ENCODE measurements at places on chromosomes 11 and 22. TPM values are rescaled to one million over a fixed set of nuclear protein-coding genes. Genes with fewer than 3 reads are reported as not detected.

DNA sequence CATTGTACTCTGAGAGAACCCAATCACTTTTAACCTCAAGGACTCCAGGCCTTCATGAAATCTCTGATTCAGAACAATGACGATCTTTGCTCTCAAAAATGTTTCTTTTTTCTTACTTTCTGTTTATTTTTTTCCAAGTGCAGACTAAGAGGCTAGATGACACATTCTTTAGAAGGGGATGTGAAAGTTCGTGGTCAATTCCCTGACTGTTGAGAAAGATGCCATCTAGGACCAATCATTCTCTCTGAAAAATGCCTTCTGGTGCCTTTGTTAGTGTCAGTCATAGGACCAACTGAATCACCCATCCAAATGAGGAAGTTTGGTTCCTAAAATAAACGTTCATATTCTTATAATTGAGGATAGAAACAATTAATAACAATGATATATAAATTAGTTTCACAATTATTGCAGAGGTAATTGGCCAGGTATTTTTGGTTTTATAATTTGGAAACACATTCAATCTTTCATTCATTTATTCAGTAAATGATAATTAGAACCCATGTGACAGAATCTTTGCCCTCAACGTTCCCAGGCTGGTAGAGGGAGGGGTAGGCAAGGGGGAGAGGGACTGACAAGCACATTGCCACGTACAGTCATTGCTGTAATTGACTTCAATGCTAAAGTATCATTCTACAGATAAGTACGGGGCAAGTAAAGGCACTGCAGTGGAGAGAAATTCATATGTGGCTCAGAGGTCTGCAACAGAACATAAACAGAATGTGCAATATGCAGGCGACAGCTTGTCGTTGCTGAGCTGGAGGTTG is 333.4 kb upstream of the MPPED2 start:
- no peak for DNase-seq

The GSTT2B gene
- 2.1 TPM for total RNA-seq

GRCh38 chr22:42928969-42929837 is 72.1 kb upstream of the ARFGAP3 start:
- DNase-seq: no peak

DNA sequence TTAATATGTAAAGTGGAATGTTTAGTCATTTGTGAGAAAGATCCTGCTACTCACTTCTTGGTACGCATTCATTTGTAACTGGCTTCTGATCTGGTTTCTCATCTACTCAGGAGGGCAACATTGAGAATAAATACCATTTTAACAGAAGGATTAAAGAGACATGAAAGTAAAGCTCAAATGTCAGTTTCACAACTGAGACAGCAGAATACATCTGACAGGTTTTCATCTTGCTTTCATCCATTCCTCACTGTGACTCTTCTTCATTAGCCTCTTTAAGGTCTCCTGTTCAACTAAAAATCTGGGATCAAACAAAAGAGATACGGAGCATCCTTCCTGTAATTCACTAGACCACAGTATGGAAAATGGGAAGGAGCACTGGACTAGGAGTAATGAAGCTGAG is 31.4 kb upstream of the CCDC89 start:
- no peak for DNase-seq

The SLC1A2 gene
- 2.4 TPM for total RNA-seq

The BTBD18 gene
- not detected for total RNA-seq

- no peak for DNase-seq
Observed at GRCh38 chr11:65448418-65449105, 26.0 kb downstream of the NEAT1 start.

DNA sequence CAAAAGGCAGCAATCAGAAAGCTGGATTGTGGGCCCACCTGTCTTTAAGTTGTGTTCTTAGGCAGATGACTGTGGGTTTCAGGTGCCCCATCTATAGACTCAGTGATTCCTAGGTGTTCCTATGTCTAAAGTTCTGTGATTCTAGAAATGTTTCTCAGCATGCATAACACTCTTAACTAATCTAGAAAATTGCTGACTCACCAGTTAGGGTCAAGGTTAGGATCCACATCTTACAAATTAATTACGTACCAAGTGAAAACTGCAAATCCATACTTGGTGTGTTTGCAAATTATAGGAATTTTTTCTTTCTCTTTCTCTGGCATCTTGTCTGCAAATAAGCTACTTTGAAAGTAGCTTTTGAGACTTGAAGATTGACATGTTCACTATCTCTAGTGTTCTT is 7.7 kb downstream of the CECR2 start:
- no peak for DNase-seq

The TRIM48 gene
- total RNA-seq: not detected

DNA sequence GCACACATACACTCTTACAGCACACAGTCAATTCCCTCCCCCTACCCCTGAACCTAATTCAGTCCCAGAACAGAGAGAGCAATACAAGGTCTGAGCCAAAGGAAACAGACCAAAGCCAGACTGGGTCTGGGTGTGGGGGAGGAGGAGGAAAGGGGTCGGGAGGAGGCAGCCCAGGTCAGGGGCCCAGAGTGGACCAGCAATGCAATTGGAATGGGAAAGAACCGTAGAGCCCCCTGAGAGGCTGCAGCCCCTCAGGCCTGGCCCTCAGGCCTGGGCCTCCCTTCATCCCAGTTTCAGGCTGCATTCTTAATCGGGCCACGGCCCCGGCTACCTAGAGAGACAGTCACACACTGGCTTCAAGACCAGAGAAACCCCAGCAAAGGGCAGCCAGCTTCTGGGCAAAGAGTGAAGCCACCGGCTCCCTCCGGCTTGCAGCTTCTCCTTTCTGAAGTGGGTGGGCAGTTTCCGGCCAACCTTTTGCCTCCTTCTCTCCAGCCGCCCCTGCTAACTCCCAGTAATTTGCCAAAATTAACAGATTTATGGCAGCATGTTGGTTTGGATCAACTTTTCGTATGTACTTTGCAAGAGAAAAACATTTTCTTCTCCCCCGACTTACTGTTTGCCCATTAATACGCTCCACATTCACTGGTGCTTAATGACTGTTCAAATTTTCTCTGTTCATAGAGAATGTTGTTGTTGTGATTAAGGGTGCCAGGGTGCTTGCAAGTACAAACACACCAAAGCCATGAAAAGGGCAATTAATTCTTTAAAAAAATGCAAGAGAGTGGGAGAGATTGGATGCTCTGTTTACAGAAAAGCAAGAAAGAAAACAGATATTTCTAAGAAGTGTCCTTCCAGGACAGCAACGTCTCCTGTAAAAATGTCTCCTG is 488.3 kb downstream of the MN1 start:
- DNase-seq: peak; percentile 20

The GAB4 gene
- total RNA-seq: not detected

The MGAT3 gene
- total RNA-seq: 20.3 TPM

DNA sequence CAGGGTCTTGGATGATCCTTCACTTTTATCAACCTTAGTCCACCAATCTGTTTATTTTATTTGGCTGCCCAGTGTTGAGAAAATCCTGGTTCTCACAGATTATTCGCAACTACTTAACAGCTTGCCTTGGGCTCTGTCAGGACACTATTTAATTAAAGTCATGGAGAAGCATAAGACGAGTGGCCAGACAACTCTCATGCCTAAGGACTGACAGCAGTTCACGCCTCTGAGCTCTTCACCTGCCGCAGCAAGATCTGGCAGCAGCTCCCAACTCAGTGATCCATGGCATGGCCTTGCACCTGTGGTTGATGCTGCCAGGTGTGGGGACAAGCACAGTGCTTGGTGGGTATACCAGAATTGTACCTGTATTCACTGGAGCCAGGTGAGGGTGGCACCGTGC is 37.8 kb downstream of the HIRA start:
- DNase-seq: no peak

The CACNA1I gene
- 0.07 TPM for total RNA-seq

DNA sequence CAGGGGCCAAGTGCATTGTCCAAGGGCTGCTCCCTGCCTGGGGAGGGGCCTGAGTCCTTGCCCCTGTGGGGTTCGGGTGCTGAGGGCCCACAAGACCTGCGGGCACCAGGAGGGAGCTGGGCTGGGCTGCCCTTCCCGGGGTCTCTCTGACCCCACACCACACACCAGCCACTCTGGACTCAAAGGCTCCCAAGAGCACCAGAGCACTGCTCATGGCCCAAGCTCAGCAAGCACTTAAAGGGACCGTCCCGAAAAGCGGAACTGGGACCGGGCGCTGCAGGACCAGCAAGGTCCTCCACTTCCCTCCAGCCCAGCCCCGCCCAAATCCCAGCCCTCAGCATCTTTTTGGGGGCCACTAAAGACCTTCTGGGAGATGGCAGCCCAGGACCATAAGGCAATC is 5.3 kb downstream of the LSP1 start:
- DNase-seq: no peak

DNA sequence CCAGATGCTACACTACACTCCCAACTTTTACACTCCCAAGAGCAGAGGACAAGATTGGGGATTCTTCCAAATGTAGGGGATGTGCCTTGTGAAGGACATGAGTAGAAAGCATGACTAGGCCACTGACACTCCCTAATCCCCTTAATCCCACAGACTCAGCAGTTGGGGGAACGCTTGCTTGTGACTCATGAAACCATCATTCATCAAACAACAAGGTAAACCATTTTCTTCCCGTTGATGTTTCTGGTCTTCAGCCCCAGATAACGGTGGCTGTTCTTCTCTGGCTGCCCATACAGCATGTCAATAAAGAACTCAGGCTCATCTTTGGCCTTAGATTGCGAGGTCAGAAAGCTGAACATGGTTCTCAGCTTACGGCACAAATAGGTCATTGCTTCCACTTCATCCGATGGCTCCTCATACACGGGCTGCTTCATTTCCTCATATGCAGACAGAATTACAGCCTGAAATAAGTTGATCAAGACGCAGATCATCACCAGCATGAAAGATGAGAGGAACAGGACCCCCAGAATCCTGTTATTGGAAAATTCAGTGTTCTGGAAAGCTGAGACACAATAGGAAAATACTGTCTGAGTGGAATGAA is 6.4 kb upstream of the CDPF1 start:
- DNase-seq: no peak

The SLC25A45 gene
- total RNA-seq: 1.5 TPM

- DNase-seq: no peak
Observed at GRCh38 chr11:16926883-16927626, 87.2 kb downstream of the PLEKHA7 start.

- DNase-seq: no peak
Observed at GRCh38 chr22:45562537-45563361, 60.1 kb downstream of the FBLN1 start.

DNA sequence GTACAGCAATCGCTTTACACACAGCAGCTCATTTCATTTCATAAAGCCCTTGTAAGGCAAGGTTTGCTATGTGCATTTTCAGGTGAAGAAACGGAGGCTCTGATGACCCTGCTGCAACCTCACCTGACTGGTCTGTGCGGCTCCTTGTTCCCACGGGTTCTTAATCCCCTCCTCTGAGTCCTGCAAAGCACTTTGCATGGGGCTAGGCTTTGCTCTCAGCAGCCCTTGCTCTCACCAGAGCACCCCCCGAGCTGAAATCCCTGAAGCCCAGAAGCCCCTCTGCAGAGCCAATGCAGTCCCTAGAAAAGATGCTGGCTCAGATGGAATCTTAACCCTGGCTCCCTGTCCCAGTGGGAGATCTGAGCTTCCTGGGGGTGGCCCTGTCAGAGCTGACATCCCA is 11.0 kb upstream of the APOL6 start:
- no peak for DNase-seq

The ARHGAP32 gene
- 40.3 TPM for total RNA-seq

The CATSPERZ gene
- not detected for total RNA-seq

DNA sequence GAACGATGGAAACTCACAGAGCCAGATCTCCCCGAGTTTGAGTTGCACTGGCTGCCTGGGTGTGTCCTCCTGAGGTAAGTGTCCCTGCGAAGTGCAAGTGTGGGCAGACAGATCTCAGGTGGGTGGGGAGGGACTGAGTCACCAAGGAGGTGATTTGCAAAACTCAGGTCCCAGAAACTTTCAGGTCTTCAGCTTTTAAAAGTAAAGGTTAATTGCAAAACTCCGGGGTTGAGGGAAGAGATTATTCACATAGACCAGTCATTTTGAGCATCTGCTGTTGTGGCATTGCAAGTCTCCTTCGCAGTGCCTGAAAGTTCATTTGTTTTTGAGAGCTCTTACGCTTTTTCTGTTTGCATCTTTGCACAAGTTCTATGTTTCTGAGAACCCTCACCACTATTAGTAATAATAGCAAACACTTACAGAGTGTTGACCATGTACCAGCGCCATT is 7.1 kb downstream of the CD44 start:
- DNase-seq: no peak

DNA sequence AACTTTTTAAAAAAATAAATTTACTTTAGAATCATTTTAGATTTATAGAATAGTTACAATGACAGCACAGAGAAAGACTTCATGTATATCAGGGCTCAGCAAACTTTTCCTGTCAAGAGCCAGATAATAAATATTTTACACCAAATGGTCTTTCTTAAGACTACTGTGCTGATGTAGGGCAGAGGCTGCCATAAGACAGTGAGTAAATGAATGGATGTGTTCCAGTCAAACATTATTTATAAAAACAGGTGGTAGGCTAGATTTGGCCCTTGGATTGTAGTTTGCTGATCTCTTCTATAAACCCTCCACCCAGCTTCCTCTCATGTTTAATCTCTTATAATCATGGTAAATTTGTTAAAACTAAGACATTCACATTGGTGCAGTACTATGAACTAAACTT is 33.0 kb downstream of the CECR2 start:
- no peak for DNase-seq

- no peak for DNase-seq
Observed at GRCh38 chr11:80838153-80838552, 1397.3 kb upstream of the TENM4 start.

The OR52I1 gene
- total RNA-seq: not detected

The RBMXL2 gene
- total RNA-seq: 0.20 TPM

DNA sequence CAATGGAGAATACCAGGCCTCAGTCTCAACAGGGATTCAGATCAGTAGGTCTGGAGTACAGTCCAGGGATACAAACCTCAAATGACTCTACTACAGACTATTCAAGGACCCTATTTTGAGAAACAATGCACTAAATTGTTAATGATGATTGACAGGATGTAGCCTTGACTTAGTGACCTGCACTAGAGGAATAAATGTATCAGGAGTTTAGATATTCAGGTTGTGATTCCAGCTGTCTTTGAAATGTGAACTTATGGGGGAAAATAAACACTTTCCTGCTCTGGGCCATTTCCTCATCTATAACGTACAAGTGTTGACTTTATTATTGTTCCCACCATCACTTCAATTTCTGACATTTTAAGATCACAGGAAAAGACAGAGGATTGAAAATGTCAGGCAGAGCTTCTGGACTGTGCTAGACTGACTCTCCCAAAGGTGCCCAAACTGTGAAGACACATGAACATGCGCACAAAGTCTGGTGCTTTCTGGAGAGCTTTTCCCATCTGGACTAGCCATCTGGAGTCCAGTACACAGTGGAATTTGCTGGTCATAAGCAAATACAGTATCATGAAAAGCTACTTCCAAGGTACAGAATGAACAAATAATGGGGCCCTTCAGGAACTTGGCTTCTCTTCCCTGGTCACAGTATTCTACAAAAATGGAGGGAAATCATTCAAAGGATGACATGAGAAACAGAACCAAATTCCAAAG is 110.4 kb downstream of the USP35 start:
- DNase-seq: no peak

GRCh38 chr11:122179961-122180834 is 64.2 kb upstream of the BLID start:
- no peak for DNase-seq

All from neural crest cell (in vitro differentiated cells).